ENCODE measurements at places on chromosomes 3 and 15.
A peak's percentile ranks its signal among the peaks of the same experiment; 100 is the strongest.

DNA sequence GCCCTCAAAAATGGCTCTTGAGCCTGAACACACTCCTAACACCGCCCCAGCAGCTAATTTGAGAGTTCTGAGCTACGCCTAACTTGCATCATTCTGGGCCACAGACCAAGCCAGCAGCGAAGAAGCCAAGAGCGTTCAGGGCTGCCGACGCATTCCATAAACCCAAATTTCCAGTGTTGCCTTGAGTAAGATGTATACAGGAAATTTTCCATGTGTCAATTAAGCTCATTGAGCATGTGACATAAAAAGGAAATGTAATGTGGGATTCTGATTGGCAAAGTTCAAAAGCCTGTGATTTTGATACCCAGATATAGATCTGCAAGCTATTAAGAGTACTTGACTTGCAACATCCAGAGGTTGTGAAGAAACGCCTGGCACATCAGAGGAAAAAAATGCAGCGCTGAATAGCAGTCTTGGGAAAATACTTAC, 148.6 kb upstream of the NR2F2 start:
- DNase-seq = no peak

- DNase-seq = no peak
Observed at GRCh38 chr3:182309120-182309519, 484.2 kb upstream of the ATP11B start.

DNA sequence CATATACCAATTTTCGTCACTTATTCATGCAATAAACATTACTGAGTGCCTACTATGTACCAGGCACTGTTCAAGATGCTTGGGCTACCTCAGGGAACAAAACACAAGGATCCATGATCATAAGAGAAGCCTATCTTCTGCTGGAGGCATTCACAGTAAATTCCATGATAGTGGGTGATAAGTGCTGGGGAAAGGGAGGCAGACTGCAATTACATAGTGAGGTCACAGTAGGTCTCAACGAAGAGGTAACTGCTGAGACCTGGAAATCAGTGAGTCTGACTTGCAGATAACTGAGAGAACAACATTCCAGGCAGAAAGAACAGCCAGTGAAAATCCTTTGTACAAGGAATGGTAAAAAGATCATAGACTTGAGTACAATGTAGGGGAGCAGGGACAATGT, 33.6 kb downstream of the RAF1 start:
- DNase-seq = no peak

- DNase-seq = no peak
Observed at GRCh38 chr3:37310666-37311050, 136.3 kb upstream of the LRRFIP2 start.

- no peak for DNase-seq
Observed at GRCh38 chr15:62940755-62941361, 101.7 kb upstream of the TPM1 start.

- no peak for DNase-seq
Observed at GRCh38 chr15:56042982-56043980, 49.9 kb upstream of the NEDD4 start.

DNA sequence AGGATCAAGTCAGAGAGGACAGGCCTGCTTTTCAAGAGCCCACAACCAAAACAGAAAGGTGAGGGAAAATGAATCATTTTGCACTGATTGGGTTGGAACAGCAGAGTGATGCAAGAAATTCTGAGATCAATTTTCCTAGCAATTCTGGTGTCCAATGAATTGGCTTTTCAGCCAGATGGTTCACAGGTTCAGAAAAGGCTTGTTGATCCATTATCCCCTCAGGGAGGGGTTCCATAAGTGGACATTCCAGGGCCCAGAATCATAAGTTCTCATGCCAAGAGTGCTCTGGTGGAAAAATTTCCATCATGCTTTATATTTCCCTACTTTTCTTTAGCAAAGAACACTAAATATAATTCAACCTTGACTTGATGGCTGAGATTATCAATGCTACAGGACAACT, 16.2 kb downstream of the RBP2 start:
- no peak for DNase-seq

- no peak for DNase-seq
Observed at GRCh38 chr3:27425896-27426565, 56.8 kb upstream of the NEK10 start.

DNA sequence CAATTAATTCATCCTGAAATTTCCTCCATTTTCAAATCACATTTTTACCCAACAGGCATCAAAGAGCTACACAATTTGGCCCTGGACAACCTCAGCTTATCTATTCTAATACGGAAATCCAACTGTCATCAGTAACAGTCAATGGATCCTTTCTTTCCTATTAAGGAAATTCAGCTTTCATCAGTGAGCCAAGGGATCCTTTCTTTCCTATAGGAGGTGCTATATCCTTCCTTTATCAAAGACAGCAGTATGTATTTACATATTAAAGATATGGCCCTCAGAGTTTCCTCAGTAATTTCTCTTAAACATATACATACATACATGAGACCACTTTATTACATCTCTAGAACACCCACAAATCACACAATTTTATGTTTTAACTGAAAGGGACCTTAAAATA, 10.1 kb downstream of the DHX36 start:
- no peak for DNase-seq

DNA sequence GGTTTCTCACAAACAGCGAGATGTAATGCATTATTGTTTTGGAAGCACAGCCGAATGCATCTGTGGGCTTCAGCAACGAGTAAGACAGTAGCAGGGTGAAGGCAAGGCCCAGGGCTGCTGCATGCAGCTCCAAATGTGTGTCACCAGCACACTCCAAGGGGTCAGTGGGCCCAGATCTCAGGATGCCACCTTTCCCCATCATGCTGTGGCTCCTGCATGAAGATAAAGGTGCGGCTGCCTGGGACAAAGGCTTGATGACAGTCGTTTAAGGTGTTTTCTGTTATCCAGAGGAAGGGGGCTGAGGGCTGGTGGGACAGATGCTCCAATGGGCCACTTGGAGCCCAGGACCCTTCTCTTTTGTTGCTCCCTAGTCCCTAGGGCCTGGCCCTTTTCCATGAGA, 13.2 kb downstream of the C3orf22 start:
- DNase-seq = no peak

- DNase-seq = no peak
Observed at GRCh38 chr3:4849739-4850138, 129.5 kb upstream of the BHLHE40 start.

DNA sequence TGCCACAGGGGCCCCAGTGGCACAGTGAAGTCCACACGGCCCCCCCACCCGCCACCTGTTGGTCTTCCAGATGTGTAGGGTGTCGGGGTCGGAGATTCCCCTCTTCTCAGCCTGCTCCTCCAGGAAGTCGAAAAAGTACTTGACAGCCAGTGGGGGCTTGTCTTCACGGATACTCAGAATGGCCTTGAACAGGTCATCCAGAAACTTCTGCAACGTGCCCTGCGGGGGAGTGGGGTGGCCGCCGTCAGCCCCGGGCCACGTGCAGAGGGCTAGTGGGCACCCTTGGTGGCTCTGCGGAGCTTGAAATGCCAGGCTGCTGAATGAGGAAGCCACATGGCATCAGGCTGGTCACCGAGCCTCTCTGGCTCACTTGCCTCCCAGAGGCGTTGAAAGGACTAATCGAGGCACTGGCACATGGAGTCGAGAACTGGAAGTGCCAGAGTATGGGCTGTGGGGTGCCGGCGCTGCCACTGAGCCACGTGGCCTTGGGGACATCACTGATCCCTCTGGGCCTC, 16.6 kb downstream of the H1-8 start:
- DNase-seq = no peak

- DNase-seq = no peak
Observed at GRCh38 chr15:34122771-34123183, 20.9 kb downstream of the PGBD4 start.

GRCh38 chr15:31004220-31004733, 12.8 kb upstream of the MTMR10 start:
- no peak for DNase-seq

DNA sequence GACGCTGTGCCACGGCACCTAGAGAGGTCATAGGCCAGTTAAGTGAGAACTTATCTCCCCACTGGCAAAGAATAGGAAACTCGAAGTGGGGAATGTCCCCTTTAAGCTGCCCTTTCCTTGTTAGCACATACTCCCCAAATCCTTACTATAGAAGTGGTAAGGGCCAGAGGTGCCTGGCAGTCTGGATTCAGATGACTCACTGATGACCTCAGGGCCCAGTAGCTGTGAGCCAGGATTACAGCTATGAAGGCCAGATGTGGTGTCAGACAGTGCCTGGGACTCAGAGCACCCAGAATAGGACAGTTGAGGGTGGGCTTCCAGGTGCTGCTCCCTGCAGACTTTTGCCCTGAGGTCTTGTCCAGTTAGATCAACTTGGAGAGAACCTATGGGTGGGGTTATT, 37.7 kb downstream of the PDIA5 start:
- no peak for DNase-seq

DNA sequence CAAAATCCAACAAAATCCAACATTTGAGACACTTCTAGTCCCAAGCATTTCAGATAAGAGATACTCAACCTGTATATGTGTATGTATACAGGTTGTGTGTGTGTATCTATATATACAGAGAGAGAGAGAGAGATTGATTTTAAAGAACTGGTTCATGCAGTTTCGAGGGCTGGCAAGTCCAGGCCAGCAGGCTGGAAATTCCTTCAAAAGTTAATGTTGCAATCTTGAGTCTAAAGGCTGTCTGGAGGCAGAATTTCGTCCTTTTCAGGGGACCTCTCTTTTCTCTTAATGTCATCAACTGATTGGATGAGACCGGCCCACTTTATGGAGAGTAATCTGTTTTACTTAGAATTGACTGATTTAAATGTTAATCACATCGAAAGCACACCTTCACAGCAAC, 199.6 kb upstream of the IL12A start:
- DNase-seq = no peak

- no peak for DNase-seq
Observed at GRCh38 chr15:82810890-82811426, 1.5 kb downstream of the WHAMM start.

DNA sequence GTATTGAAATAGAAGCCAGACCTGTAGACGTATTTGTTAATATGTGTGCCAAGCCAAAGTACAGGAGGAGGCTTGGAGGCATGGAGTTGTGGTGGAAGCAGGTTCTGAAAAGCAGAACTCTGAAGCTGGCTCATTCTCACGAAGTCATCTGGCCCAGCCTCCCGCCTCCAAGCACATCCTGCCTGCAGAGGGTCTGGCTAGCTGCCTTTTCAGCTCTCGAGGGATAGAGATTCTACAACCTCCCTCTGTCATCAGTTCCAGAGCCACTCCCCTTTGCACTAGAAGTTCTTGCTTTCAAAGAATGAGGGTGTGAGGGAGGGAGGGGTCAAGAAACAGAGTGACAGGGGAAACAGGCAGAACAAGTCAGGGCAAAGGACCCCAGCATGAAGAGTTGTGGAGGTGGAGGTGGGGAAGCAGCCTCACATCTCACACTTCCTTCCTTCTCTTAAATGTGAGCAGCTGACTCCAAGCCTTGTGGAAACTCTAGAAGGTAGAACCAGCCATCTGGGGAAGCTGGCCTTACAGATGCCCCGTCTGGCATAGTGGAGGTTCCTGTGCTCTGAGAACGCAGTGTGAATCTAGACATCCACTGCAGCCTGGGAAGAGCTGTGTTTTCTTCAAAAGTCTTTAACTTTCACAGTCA, 95.3 kb downstream of the SLC49A4 start:
- no peak for DNase-seq

DNA sequence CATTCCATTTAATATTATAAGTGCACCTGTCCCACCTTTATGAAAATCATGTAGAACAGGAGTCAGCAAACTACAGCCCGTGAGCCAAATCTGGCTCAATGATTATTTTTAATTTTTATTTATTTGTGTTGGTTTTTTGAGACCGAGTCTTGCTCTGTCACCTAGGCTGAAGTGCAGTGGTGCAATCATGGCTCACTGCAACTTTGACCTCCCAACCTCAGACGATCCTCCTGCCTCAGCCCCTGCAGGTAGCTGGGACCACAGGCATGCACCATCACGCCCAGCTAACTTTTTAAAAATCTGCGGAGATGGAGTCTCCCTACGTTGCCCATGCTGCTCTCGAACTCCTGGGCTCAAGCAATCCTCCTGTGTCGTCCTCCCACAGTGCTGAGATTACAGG, 42.0 kb downstream of the MYO1E start:
- no peak for DNase-seq

- DNase-seq = peak; percentile 12
Observed at GRCh38 chr3:58217209-58217811, 6.5 kb upstream of the DNASE1L3 start.

GRCh38 chr15:65816441-65816840, 24.3 kb upstream of the DENND4A start:
- DNase-seq = no peak

- no peak for DNase-seq
Observed at GRCh38 chr15:35491999-35492398, 54.0 kb downstream of the DPH6 start.

GRCh38 chr3:130820976-130821375, 72.9 kb upstream of the ATP2C1 start:
- no peak for DNase-seq

DNA sequence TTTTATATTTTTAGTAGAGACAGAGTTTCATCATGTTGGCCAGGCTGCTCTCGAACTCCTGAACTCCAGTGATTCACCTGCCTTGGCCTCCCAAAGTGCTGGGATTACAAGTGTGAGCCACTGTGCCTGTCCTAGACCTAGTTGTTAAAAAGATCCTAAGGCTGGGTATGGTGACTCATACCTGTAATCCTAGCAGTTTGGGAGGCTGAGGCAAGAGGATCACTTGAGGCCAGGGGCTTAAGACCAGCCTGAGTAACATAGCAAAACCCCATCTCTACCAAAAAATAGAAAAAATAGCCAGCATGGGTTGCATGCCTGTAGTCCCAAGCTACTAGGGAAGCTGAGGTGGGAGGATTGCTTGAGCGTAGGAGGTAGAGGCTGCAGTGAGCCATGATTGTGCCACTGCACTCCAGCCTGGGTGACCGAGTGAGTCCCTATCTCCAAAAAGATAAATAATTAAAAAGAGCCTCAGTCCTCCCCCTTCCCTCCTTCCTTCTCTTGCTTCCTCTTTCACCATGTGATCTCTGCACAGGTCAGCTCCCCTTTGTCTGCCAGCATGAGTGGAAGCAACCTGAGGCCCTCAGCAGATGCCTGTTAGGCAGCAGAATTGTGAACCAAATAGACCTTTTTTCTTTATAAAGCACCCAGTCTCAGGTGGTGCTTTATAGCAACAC, 9.8 kb upstream of the FNDC3B start:
- no peak for DNase-seq
